ENCODE measurements at places on chromosomes 6 and 20.

DNA sequence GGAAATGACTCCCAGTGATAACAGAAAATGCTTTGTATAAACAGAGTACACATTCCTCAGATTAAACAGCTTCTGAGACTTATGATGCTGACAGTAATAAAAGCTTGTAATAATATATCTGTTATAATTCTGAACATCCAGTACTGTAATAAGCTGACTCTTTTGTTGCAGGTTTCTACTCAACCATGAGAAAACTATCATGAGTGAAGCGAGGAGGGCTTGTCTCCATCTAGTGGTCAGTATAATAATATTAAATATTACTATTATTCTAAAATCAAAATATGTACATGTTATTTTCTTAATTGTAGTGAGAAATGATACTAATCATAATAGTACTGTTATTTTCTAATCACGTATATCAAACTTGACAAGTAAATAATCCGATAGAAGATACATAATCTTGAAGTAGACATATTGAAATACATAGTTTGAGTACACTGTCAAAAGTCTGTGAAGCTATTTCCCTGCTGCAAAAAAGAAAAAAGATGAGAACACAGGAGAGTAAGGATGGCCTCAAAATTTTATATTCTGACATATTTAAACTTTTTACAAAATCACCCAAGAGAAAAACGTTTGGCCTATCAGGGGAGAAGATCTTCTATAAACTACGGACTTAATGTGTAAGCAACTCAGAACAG, 183.1 kb downstream of the MOXD1 start:
- no peak for DNase-seq

GRCh38 chr6:819122-819521, 126.2 kb upstream of the EXOC2 start:
- DNase-seq: no peak

- DNase-seq: no peak
These were observed 9.2 kb upstream of the GUCA1A start for GRCh38 chr6:42163981-42164380.

DNA sequence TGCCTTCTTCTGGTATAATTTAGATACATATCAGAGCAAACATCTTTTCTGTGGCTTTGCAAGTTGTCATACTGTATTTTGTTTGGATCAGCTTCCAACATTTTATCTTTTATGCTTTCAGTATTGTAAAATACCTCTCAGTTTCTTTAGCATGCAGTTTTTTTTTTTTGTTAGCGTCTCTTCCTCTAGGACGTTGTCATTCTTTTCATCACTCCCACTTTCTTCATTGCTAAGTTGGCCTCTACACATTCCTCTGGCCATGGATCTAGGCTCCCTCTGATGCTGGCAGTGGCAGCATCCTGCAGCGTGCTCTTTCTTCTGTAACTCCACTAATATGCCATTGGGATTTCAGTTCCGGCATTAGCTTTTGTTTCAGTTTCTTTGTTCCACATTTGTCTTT, 21.7 kb downstream of the RPRD1B start:
- DNase-seq: no peak

GRCh38 chr20:36074983-36075382, 79.6 kb upstream of the EPB41L1 start:
- DNase-seq: no peak

- DNase-seq: no peak
These were observed 157.7 kb upstream of the MMS22L start for GRCh38 chr6:97440590-97441176.

DNA sequence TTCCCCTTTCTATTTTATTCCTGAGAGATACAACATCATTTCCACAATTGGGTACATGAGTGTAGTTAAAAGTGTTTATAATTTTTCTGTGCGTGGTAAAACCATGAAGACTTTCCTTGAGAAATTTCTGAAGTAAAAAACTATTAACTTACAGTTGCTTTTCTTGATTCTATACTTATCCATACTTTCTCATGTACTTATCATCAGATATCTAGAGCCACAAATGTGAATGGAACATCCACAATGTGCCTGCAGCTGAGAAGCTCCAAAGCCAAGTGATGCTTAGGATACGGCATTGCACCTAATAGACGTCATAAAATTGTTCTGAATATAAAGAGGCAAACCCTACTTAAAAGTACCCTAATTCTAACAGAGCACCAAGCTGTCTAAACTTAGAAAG, 2.9 kb downstream of the FILIP1 start:
- no peak for DNase-seq

GRCh38 chr6:90000864-90001731, 106.8 kb downstream of the GJA10 start:
- DNase-seq: peak; percentile 32

DNA sequence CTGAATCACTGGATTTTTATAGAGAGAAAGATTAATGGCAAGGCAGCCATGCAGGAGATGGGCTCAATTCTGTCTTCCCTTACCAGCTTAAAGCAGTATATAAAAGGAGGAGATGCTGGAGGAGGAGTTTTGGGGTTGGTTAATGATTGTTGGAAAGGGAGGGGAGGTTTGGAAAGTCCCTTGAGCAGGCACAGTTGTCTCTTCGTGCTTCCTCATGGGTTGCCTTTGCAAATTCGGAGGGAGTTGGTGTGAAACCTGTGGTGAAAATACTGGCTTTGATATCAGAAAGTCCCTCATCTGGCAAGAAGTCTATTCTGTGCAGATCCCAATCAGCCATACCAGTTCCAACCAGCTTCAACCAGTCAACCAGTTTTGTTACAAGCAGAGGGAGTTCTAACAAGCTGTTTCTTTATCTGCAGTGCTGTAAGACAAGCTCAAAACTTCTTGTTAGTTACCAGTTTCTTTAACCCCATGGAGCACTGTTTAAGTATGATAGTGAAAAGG, 107.0 kb downstream of the HIVEP1 start:
- no peak for DNase-seq

DNA sequence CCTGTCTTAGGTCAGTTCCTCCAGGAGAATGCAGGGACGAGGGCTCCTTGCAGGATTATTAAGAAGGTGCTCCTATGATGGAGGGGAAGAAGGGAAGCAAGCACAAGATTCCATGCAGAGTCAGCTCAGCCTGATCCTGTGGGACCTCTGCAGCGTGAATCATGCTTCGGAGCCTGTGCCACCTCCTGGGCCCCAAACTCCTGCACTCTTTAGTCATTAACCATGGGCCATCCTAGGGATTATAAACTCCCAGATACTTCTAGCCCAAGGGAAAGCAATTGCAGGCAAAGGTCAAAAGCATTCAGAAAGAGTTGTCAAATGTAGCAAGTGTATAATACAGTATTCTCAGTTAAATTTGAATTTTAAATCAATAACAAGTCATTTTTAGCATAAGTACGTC, 208.7 kb upstream of the PMEPA1 start:
- DNase-seq: no peak

DNA sequence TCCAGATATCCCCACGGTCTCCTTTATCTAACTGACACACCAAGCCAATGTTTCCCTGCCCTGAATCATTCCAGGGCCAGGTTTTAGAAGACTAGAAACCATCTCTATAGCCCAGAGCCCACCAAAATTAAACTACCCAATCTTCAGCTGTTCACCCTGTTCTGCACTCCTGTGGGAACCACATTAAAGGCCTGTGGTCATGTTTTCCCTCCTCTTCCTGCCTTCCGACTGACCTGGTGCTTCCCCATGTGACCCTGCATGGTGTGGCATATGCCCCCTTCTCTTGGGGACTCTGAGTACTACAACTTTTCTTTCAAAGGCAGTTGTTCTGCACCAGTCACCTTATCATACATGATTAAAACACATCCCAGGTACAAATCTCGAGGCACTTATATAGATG, 155.0 kb downstream of the TMEM200A start:
- no peak for DNase-seq

GRCh38 chr6:9647599-9647998, 767.3 kb downstream of the TFAP2A start:
- DNase-seq: no peak
